ENCODE measurements at places on chromosomes 4 and X.

DNA sequence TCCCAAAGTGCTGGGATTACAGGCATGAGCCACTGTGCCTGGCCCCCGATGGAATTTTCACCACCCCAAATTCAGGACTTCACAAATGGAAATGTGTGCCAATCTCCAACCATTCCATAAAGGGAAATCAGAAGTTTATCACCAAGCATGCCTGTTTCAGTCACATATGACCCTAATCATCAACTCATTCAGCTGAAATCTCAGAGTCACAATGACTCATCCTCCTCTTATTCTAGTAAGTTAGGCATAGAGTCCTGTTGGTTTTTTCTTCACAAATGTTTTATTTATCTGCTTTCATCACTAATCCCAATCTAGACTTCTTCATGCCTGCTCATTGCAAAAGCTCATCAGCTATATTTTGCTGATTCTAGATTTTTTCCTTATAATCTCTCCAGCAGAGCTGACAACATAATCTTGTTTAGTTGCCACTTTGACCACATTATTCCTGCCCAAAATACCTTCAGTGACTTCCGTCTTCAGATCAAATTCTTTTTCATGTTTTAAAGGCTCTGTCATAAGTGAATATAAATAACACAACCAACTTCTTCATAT, 83.3 kb downstream of the SLC7A11 start:
- no peak for DNase-seq

DNA sequence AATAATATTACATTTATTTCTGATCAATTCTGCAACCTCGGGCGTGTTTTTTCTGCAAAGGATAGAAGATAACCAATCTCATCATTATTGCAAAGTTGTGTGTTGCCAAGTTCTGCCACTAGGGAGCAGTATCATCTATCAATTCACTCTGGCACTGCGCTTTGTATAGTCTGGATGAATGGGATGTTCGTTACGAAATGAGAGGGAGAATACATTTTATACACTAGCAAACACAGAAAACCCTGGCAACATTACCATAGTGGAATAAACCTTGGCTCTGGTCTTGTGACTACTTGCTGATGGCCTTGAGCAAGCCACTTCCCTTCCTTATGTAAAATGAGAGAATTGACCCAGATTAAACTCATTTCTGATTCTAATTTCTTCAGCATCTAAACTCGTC, 97.5 kb upstream of the ZNF518B start:
- peak; percentile 62 for DNase-seq

- DNase-seq = no peak
These were observed 148.6 kb downstream of the PARM1 start for GRCh38 chr4:75081561-75081960.

GRCh38 chr4:119039779-119040178, 95.9 kb upstream of the MYOZ2 start:
- DNase-seq = peak; percentile 76

DNA sequence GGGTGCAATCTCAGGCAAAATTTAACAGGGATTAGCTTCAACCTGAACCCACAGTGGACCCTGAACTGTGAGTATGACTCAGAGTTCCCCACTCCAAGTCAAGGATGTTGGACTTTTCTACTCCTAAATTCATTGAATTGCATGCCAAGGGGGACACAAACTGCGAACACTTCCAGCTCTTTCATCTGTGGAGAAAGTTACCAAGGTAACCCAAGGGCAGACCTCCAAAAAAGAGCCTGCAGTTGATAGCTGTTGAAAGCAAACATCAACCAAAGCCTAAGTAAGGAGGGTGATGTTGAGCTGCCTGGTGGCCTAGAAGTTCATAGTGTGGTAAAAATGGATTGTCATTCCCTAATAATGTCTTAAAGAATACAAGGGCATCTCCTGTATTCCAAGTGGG, 1242.9 kb downstream of the C4orf33 start:
- no peak for DNase-seq

GRCh38 chr4:80073473-80074008, 512 bp upstream of the ANTXR2 start:
- DNase-seq = no peak

DNA sequence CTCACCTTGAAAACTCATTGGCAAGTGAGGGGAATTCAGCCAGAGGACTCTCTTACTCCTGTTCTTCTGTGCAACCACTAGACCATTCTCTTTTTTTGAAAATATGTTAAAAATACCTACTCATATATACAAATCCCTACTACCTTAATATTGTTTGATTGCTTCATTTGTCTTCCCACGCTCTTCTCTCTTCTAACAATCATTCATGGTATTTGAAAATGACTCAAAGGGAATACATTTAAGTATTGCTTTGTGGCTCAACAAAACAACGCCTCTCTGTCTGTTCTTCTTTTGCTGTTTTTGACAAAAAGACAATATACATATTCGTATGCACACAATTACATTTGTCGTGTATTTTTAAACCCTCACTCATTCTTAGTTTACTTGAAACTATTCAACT, 589.4 kb downstream of the ANKRD50 start:
- DNase-seq = no peak

- DNase-seq = no peak
These were observed 5.9 kb upstream of the MXD4 start for GRCh38 chr4:2267841-2268240.

DNA sequence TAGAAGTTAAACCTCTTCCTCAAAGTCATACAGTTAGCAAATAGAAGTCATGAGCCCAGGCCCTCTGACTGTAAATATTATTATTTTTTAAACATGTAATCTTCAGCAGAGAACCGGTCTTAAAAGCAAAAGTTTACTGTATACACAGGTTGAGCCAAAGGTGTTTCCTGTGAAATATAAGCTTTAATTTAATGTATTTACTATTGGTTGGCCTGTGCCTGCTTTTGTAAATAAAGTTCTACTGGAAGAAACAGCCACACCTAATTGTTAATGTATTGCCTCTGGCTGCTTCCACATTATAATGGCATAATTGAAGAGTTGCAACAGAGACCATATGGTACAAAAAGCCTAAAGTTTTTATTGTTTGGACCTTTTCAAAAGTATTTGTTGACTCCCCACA, 61.0 kb upstream of the PRDM8 start:
- DNase-seq = no peak

DNA sequence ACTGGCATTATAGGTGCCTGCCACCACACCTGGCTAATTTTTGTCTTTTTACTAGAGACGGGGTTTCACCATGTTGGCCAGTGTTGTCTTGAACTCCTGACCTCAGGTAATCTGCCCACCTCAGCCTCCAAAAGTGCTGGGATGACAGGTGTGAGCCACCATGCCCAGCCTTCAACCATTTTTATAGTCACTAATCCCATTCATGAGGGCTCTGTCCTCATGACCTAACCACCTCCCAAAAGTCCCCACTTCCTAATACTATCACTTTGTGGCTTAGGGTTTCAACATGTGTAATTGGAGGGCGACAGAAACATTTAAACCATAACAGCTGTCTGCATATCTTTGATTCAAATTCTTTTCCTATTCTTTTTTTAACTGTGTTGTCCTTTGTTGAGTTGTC, 229.6 kb upstream of the AGA start:
- no peak for DNase-seq

DNA sequence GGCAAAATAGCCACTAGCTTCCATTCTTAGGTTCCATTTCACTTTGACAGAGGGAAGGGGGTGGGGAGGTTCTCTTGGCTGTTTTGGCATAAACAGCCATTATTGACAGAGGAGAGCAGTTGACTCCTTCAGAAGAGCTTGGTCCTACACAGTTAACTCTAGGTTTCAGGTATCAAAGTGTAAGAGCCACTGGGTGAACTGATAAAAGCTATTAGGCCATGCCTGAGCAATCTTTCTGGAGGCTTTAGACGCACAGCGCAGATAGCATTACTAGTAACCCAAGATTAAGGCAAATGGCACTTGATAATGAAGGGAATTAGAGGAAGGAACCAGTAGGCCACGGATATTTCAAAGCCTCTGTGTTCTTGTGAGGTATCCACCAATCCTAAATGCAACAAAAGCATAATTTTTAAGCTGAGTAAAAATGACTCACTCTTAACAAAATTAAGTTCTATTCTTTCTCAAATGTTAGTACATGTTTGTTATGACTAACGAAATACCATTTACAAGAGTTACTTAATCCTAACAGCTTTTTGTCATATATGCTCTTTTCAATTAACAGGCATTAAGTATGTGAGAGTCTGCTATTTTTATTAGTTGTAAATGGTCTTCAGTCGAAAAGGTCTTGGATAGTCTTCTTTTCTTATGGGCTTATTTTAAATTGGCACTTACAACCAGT, 53.6 kb downstream of the SLC7A11 start:
- no peak for DNase-seq

DNA sequence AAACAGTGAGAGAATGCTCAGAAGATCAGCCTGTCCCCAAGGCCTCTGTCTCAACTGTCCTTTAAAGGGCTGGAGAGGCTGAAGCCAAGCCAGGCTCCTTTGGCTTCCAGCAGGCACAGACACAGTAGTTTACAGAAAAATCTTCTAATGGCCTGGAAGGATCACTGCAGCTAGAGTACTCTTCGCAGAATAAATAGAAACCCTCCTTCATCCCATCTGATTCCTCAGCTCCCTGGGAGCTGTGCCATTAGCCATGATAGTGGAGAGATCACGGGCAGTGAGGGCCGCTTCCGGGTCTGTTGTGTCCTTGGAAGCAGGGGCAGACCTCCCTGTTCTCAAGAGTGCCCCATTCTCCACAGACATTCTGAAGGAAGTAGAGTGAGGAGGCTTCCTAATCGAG, 63.1 kb downstream of the CCNI start:
- DNase-seq = no peak

GRCh38 chrX:108126661-108127060, 35.1 kb downstream of the ATG4A start:
- no peak for DNase-seq

DNA sequence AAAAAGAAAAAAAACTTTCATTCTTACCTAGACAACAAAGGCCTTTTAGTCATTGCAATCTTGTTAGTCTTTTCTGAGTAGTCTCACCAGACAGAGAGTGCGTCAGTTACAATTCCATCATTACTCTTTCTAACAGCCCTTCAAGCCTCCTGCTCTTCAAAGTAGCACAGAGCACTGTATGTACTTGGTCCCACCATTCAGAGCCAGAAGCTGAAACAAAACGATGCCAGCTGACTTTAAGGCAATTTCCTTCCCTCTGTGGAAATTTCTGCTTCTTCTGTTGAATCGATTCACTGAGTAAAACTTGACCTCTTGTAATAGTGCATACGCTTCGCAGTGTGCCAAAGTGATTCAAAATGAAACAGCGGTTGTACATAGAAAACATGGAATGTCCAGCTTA, 57.7 kb upstream of the TENM3 start:
- DNase-seq = peak; percentile 44

GRCh38 chrX:20471483-20471882, 204.8 kb upstream of the RPS6KA3 start:
- no peak for DNase-seq

Measured in HAP-1 (cell line).